CD14-positive monocyte (primary cell): ENCODE measurements at places on chromosomes 1 and 21.

DNA sequence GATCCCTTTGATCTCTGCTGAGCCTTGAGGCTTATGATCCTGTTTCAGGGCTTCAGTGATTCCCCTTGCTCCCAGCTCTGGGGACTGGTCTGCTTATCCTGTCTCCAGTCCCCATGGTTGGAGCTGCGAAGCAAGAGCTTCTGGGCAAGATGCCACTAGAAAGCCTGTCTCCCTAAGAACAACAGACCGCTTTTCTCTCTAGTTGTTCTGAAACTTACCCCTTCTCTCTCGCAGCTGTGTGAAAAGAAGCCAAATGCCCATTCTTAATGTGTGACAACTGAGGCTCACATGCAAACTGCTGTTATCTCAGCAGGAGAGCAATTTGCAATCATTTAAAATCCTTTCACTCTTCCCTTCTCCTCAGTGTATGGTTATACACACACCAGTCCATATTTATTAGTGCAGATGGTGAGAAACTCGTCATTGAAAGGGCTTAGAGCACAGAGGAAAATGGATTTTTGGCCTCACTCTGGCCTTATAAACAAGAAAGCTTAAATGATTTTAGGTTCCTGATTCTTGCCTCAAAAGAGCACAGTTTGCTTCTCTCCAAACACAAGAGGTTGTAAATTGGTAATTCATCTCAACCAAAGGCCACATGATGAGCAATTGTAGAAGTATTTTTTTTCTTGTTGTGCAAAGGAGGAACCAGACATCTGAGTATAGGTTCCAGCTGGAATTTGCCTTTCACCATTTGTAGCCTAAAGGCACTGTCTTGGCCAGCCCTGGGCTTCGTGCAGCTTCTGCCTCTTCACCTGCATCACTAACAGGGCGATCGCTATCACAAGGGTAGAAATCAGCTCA, 179.2 kb upstream of the LMO4 start:
- peak; percentile 18 for DNase-seq

DNA sequence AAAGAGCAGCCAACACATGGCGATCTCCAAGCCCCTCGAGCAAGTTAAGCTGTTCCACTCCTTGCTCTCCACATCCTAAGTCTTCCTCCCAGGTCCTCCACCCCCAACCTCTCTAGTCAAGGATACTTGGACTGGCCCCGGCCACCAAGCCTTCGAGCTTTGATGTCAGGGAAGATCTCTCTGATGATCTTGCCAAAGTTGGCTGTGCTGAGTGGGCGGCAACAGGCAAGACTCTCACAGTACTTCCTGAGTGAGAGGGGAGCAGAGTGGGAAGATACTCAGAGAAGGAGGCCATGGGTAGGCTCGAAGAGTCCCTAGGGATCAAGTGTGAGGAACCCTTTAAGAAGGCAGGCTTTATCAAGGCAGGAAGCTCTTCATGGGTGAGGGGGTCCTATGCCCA, 2.8 kb downstream of the RFX5 start:
- DNase-seq: no peak

GRCh38 chr1:11789126-11790067, 16.4 kb downstream of the MTHFR start:
- no peak for DNase-seq

GRCh38 chr1:161159913-161160243, 578 bp downstream of the USP21 start:
- no peak for DNase-seq
